T-helper 2 cell treated with Interferon-gamma antibody and Interleukin-4, amounts not matched to agents 5 μg/mL and 100 μg/mL, for 36 hours (primary cell): ENCODE measurements at places on chromosomes 16 and 17.

DNA sequence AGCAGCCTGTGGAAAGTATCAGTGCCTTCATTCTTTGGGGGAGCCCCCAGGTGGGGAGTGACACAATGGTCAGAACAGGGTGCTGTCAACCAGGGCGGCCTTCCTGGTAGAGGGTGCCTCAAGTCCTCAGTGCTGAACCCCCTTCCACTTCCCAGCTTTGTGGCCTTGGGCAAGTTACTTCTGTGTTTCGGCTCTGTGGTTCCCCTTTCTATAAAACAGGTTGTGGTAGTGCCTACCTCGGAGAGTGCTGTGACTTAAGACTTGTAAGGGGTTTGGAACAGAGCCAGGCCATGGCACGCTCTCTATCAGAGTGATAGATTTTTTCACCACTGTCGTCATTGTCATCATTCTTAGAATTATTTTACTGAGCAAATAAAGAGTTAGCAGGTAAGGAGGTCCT, 141.1 kb downstream of the CCDC182 start:
- peak overlapping the region; percentile 89 for H3K27ac ChIP-seq
- peaks cover 18% of the 10 kb centered on the region for H3K36me3 ChIP-seq
- DNase-seq, result peak; percentile 48

GRCh38 chr16:27597361-27597760, 47.4 kb downstream of the KATNIP start:
- no peaks in the 10 kb centered on the region for H3K27me3 ChIP-seq
- no peaks in the 10 kb centered on the region for H3K4me1 ChIP-seq
- no peaks in the 10 kb centered on the region for H3K36me3 ChIP-seq
- H3K4me3 ChIP-seq, result no peak overlapping the region

DNA sequence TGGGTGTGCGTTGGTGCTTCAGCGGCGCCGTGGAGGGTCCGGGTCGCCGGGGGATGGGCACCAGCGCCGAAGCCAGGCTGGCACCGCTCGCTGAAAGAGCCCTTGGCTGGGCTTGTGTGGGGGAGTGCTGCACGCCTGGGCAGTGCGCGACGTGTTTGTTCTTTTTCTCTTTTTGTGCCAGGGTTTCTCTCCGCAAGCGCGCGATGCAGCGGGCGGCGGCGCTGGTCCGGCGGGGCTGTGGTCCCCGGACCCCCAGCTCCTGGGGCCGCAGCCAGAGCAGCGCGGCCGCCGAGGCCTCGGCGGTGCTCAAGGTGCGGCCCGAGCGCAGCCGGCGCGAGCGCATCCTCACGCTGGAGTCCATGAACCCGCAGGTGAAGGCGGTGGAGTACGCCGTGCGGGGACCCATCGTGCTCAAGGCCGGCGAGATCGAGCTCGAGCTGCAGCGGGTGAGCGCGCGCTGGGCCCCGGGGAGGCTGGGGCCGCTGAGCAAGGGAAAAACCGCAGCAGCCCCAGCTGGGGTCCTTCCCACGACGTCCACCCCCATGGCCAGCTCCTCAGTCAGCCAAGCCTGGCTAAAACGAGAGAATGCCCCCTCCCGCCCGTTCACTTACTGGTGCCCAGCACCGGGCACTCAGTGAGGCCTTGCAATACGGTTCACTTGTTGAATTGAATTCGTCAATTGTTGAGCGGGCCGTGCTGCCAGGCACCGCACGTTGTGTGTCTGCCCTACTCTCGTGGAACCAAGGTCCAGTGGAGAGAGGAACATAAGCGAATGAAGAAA, 541 bp downstream of the GPT2 start:
- peak overlapping the region; percentile 78 for H3K4me3 ChIP-seq
- DNase-seq, result peak; percentile 11
- H3K27me3 ChIP-seq, result peaks cover 17% of the 10 kb centered on the region
- no peak overlapping the region for H3K27ac ChIP-seq
- peaks cover 17% of the 10 kb centered on the region for H3K4me1 ChIP-seq

DNA sequence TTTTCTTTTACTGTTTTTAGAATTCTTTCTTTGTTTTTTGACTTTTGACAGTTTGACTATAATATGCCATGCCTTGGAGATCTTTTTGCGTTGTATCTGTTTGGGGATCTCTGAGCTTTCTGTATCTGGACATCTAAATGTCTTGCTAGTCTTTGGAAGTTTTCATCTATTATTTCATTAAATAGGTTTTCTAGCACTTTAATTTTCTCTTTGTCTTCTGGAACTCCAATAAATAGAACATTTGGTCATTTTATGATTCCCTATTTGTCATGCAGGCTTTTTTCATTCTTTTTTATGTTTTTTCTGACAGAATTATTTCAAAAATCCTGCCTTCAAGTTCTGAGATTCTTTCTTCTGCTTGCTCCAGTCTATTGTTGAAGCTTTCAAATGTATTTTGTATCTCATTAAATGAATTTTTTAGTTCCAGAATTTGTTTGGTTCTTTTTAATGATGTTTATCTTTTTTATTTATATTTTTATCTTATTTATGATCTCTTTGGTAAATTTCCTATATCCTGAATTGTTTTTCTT, 201.4 kb downstream of the CHD9NB start:
- no peaks in the 10 kb centered on the region for H3K4me1 ChIP-seq
- no peak overlapping the region for H3K4me3 ChIP-seq
- H3K27me3 ChIP-seq, result no peaks in the 10 kb centered on the region
- no peak for DNase-seq

DNA sequence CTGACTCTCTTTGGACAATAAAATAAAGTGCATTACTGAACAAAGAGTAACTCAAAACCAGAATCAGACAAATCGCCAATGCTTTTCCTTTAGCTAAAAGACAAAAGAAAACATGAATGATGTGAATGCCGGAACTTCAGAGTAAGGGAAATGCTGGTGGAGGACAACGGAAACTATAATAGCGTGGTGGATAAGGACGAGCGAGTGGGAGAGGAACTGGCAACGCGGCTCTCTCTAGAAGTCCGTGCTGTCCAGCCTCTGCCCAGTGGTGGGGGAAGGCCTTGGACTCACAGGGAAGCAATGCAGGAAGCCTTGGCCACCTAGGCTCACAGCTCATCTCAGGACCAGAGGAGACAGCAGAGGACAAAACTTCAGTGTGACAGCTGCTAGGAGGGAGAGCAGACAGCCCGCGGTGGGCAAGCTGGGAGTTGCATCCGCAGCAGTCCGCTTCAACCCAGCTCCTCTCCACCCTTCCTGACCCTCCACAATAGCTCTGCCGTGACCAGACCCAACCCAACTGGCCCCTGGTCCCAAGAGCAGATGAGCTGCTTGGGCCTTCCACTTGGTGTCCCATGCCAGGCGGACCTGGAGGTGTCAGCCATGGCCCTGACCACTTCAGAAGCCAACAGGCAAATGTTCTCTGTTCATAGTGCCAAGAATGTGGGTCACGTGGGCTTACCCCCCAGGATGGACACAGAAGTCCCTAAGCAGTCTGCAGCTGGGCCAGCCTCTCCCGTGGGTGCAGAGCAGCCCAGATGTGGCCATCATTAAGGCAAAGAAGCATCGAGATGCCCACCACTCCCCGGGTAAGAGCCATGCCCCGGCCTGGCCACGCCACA, 5.3 kb upstream of the FAAP100 start:
- H3K4me1 ChIP-seq, result peaks cover 14% of the 10 kb centered on the region
- H3K36me3 ChIP-seq, result peaks cover 24% of the 10 kb centered on the region
- H3K27me3 ChIP-seq, result no peaks in the 10 kb centered on the region
- H3K4me3 ChIP-seq, result no peak overlapping the region
- DNase-seq, result no peak

GRCh38 chr17:44293509-44294226, 14.7 kb upstream of the RUNDC3A start:
- no peak overlapping the region for H3K4me3 ChIP-seq
- no peak overlapping the region for H3K27ac ChIP-seq
- H3K36me3 ChIP-seq, result no peaks in the 10 kb centered on the region
- H3K4me1 ChIP-seq, result no peaks in the 10 kb centered on the region
- DNase-seq, result no peak
